ENCODE measurements at places on chromosomes 2 and 18. TPM values are rescaled to one million over a fixed set of nuclear protein-coding genes. Genes with fewer than 3 reads are reported as not detected.

The TRABD2A gene
- 6.2 TPM for total RNA-seq

The RTP5 gene
- total RNA-seq: not detected

GRCh38 chr2:45974762-45975408 lies 322.3 kb upstream of the EPAS1 start:
- DNase-seq: no peak

GRCh38 chr2:54657664-54658083 lies 65.8 kb upstream of the EML6 start:
- DNase-seq: no peak

DNA sequence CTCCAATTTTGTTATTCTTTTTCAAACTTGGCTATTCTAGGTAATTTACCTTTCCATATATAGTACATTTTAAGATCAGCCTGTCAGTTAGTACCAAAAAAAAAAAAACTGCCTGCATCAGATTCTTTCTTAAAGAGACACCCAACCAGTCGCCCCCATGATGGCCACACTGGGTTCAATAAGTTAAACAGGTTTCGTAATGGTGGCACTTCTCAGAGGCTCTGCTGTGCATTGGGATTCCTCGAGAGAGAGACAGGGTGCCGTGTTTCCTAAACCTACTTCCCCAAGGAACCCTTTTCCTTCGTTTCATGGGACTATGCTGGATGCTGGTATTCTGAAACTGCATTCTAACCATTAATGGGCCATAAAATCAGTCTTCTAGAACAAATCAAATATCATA lies 37.4 kb downstream of the MYO7B start:
- DNase-seq: no peak

- DNase-seq: no peak
Observed at GRCh38 chr18:59057493-59057795, 82.2 kb upstream of the SEC11C start.

- no peak for DNase-seq
Observed at GRCh38 chr2:141517852-141518421, 612.9 kb downstream of the LRP1B start.

DNA sequence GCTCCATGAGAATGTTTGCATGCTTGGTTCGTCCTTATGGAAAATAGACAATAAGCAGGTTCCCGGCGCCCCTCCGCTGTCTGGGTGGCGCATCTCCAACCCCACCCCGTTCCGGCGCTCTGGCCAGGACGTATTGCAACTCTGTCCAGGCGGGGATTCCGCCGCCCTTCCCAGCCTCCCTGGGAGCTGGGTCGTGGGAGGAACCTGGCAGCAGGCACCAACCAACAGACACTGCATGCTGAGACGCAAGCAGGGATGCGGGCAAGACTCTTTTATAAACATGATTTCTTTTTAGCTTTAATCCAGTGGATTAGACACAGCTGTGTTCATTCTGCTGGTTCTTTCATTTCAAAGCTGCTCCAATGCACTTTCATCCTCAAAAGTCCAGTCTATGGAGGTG lies 240.2 kb downstream of the SH3BP4 start:
- DNase-seq: no peak

- DNase-seq: no peak
Observed at GRCh38 chr18:13398631-13399030, 180.1 kb downstream of the LDLRAD4 start.

DNA sequence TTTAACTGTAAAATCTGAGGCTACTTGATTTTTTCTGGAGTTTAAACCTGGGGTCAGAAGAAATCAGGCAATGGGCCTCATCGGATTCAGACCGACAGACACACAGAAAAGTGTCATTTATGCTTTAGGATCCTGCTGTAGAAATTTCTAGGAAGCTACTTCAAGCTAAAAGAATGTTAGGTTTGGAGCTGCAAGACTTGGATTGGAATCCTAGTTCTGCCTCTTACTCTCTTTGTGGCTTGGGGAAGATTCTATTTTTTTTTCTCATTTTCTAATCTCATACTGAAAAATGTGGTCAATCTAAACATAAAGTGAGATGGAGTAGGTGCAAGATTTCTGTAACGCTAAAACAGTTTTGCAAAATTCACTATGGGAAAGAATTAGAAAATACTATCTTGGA lies 48.8 kb upstream of the KCNE4 start:
- DNase-seq: no peak

GRCh38 chr2:238286551-238286950 lies 1.9 kb downstream of the PER2 start:
- peak; percentile 86 for DNase-seq

GRCh38 chr2:233672886-233673285 lies 1.2 kb downstream of the UGT1A9 start:
- no peak for DNase-seq
